WERI-Rb-1 (cell line): ENCODE measurements at places on chromosomes 5 and 9.

DNA sequence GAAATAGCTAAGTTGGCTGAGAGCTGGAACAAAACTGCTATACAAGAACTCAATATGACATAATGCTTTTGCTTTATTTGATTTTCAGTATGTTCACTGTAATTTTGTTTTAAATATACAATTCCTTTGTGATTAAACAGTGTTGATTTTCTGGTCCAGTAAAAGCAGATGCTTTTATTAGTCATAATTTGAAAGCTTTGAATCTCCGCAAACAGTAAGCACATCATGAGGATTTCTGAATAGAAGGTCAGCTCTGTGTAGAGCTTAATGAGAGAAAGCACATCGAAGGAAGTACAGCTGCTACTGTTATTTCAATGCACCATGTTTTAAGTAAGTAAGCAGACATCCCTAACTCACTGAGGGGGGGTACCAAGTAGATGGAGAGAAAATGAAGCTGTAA is 701.3 kb upstream of the ACO1 start:
- DNase-seq = no peak

DNA sequence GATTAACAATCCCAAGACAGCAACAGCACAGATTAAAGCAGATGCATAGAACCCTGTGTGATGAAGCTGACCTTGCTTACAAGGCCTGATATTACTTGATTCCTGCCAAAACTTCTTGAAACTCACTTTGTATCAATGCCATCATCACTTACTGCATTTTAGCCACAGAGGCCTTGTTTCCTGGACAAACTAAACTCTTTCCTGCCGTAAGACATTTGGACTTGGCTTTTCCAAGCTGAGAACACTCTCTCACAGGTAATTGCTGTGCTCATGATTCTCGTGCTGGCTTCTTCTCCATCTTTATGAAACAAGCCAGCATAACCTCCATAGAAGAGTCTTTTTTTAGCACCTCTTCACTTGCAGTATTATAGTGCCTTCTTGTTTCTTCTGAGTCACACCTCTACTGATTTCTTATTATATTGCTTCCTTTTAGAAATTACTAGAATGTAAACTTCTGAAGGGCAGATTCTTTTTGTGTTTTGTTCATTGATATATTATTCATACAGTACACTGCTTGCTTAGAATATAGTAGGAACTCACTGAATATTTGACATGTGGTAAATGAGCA is 456.5 kb upstream of the ZNF608 start:
- no peak for DNase-seq

DNA sequence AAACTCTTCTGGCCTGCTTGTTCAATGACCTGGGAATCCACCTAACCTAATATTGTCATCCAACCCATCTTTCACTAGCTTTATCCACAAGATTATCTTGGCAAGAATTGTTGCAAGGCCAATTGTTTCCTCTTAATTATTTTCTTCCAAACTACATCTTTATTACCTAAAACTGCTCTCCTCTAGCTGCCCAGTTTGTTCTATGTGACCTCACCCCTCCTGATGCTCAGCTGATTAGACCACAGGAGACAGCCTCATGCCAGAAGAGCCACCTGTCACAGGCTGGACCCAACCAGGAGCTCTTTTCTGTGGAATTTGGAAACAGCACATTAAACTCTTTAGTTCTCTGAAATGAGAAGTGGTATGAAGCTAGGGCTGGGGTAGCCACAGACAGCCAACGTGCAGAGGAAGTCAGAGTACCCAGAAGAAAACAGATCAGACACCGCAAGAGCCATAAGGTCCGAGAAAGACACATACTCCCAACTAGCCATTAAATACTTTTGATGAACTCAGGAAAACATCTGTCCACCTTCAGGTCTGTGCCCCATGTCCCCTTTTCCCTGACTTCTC is 12.0 kb downstream of the SAXO1 start:
- no peak for DNase-seq

DNA sequence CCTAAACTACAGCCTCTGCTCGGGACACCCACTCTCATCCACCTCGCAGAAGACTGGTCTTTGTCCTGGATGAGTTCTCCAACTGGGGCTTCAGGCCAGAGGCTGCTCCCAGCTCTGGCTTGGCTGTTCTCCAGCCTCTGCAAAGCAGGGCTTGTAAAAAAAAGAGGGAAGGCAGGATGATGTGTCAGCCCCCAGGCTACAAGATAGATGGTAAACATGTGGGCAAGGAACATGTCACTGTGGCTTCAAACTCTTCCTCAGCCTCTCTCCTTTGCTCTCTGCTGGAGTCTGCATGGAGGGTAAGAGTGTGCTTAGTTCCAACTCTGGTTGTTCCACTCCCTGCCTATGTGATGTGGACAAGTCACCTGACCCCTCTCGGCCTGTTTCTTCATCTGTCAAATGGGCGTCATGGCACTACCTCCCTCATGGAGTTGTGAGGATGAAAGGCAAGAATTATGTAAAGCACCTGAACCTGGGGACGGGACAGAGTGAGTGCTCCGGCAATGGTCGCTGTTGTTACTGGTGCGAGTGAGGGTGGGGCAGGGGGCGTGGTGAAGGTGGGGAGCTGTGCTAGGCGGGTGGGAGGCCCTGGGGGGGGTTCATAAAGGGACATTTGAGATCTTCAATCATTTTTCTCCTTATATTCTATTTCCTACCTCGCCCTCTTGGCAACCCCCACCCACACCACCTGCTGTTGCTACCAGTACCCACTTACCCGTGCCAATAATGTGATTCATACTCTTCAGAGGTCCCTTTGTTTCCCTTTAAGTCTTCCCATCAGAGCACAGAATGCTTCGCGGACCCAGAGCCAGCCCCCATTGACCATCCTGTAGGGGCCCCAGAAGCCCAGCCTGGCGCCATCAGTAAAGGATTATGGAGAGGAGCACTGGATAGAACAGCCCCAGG is 6.8 kb upstream of the ZNF79 start:
- no peak for DNase-seq

DNA sequence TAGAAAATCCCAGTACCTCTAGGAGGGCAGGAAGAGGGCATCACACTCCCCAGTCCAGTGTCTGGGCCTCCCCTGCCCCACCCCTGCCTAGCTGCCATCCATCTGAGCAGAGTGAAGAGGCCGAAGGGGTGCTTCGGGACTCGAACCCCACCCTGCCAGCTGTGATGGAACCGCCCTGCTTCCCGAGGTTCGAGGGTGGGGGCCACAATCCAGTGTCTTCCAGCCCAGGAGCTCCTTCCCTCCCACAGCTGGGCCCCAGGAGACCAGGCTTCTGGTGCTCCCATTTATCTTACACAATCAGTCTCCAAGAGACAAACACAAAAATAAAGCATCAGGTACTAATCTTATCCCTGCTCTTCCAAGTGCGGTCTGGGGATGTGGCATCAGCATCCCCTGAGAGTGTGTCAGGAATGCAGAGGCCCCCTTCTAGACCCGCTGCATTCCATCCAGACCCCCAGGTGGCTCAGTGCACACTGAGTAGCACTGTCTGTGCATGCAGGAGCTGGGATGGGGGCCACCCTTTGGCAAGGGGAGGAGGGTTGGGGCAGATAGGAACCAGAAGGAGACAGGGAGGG is 122.8 kb upstream of the TBC1D2 start:
- DNase-seq = no peak

DNA sequence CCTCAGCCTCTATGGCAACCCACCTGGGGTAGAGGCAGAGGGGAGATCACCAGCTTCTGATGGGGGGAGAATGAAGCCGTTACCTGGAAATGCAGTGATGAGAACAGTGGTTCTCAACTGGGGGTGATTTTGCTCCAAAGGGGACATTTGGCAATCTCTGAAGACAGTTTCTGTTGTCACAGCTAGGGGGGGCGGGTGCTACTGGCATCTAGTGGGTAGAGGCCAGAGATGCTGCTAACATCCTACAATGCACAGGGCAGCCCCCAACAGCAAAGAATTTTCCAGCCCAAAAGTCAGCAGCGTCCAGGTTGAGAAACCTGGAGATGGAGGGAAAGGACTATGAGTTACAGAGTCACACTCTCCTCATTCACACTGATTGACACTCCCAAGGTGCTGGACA is 84.5 kb downstream of the FGF1 start:
- DNase-seq = peak; percentile 31

- DNase-seq = no peak
These were observed 19.5 kb downstream of the SLC22A5 start for GRCh38 chr5:132389051-132389331.

DNA sequence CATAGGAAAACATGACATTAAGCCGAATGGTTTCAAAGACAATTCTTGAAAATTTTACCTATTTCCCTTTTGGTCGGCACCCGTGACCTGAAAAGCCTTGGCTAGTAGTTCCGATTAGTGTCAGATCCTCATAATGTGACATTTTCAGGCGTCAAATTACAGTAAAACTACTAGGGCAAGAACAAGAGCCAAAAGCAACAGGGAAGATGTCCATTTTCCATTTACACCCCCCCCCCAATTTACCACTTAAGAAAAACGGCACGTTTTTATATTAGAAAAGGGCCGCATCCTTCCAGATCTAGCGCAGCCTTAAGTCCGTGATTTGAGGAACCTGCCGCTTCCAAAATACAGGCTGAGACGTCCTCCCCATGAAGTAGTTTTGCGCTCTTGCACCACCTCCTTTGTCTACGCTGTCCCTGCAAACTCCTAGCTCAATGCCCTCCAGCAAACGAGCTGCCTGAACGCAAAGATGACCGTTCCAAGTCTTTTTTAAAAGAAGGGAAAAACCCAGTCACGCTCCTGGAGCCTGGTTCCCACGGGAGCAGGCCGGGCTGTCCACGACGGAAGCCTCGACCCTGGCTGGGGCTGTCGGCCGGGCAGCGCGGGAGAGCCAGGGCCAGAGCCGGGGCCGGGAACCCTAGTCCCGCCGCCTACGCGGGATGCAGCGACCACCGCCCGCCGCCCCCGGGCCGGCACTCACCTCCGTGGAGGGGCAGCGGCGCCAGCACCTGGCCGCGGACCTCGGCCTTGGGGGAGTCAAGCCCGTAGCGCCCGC is 616 bp downstream of the RNF130 start:
- no peak for DNase-seq

DNA sequence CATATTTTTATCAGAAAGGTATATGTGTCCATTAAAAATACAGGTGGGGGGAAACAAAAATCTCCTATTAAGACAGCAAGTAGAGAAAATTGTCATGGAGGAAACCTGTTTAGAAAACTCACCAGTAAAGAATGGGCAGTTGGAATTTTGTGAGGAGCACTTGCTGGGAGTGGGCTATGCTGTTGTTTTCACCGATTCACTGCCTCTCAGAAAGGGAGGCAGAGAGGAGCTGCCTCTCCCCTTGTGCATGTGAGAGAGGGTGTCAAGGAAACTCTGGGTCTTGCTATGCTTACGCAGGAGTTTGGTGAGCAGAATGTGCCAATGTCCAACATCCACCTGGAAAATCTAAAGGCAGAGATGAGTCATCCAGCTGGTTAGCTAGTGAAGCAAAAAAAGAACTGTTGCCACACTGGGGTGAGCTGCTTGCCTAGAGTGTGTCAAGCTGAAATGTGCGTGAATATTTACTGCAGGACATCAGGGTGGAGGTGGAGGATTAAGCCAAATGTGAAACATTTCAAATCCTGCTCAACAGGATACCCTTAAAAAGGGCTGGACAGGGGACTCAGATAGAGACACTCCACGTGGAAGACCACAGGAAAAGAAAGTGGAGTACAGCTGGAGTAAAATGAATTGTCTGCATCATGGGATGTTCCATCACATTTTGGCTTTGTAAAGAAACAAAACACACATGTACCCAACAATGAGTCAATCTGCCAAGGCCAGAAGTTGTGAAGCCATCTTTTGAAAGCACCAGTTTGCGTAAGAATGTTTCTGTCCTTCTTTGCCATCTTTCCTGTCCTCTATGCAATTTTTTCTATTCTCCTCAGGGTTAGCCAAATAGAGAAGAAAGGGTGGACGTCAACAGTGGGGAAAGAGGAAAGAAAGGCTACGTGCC is 449.7 kb upstream of the MPDZ start:
- DNase-seq = no peak

GRCh38 chr9:93809204-93809940 is 145.8 kb downstream of the BARX1 start:
- DNase-seq = no peak

- DNase-seq = no peak
These were observed 139.8 kb downstream of the ELAVL2 start for GRCh38 chr9:23686257-23686656.

GRCh38 chr5:96931605-96932004 is 4.3 kb upstream of the LNPEP start:
- DNase-seq = no peak
